ENCODE measurements at places on chromosomes 7 and 10.

GRCh38 chr7:116340201-116340847 lies 130.0 kb downstream of the TES start:
- no peak for DNase-seq

DNA sequence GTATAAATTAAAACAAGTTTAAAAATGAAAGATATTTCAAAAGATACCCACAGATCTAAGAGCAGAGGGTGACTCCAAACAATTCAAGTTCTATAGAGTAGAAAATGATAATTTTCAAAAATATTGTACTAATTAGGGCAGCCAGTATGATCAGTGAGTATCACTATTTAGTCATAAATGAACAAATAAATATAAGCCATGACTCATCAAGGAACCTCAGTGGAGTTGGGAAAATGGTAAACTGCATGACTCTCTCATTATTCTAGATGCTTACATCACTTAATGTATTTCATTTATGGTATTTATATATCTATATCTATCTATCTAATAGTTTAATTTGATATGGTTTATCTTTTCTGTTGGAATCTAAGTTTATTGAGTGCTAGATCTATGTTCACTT lies 94.3 kb downstream of the THSD7A start:
- no peak for DNase-seq

GRCh38 chr10:17028798-17029197 lies 100.8 kb downstream of the CUBN start:
- DNase-seq, result no peak

DNA sequence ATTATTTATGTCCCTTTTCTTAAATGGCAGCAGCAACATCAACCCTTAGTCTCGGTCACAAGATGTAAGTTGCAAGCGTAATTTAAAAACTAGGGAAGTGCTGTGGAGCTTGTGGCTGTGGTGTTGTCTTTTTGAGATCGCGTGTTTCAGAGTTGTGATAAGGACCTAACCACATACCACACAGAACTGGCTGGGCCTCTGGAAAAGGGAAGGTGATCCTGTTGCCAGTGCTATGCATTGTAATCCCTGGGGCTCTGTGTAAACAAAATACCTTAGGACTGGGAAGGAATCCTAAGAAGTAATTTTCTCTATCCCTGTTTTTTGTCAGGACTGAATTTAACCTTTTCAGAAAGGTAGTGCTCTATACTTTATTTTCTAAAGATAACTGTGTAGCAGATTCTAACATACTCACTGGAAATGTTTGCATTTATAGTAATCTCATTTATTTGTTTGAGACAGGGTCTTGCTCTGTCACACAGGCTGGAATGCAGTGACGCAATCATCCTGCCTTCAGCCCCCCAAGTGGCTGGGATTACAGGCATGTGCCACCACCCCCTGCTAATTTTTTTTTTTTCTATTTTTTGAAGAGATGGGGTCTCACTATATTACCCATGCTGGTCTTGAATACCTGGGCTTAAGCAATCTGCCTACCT lies 60.4 kb downstream of the INPP5F start:
- DNase-seq, result no peak

DNA sequence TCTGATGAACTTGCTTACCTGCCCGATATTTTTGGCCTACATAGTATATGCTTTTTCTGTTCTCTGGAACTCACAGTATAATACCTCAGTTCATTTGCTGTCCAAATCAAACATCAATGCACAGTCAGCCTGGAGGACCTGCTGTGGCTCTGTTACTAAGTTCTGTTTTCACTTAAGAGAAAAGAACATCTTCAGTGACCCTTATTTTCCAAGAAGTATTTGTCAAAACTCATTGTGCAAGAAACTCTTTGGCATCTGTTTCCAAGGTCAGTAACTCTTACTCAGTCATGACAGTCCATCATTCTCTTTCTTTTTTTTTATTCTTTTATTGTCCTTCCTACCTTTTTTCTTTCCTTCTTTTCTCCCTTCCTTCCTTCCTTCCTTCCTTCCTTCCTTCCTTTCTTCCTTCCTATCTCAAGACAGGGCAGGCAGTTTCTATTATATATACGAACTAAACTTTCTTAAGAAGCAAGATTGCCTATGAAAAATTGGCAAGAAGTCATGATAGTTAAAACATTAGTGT lies 37.8 kb upstream of the SEM1 start:
- no peak for DNase-seq

- no peak for DNase-seq
Observed at GRCh38 chr7:117667456-117667855, 187.6 kb downstream of the CFTR start.

GRCh38 chr10:33377658-33378025 lies 43.2 kb upstream of the NRP1 start:
- no peak for DNase-seq

DNA sequence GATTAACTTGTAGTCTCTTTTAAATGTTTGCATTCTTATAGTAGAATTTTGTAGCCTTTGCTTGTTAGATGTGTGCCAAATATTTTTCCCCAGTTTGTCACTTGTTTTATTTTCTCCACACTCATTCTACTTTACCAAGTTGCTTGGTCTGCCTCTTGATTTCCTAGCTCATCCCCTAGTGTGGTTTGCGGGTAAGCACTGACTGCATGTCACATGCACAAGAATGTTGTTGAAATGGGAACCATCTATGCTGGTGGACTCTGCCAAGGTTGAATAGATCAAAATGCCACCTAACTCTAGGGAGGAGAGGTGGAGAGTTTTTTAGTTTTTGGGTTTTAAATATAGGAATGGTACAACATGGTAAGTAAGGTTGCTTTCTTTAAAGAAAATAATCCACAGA lies 47.6 kb downstream of the FZD1 start:
- no peak for DNase-seq

DNA sequence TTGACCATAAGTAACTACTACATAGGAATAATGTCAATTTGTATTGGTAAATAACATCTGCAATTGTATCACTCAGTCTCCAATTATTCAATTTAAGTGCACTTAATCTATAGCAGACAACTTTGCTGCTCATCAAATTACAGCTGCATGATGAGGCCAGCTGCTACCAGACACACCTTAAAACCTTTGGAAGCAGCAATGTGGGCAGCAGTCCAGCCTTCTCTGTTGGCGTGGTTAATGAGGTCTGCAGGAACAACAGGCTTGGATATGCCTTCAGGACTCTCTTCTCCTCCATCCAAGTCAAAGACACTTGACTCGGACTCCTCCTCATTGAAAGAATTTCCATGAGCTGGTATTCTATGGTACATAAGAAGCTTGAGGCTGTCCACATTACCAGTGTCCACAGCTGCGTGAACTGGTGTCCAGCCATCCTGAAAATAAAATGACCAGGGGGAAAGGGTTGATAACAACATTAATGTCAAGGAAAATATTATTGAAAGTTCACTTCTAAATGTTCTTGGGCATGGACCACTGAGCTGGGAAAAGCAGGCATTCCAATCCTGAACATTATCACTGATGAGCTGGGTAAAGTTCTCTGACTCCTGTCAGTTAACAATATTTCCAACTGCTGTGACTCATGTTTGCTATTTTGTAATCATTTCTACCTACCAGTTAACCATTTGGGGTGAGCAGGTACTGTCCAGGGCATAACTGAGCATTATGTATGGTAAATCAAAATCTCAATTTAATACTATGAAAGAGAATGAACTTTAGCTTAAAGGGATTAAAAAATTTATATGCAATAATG lies 95.7 kb downstream of the CTTNBP2 start:
- DNase-seq, result no peak

Data from CD8-positive, alpha-beta memory T cell (primary cell).